ENCODE measurements at places on chromosomes 2 and 18.

DNA sequence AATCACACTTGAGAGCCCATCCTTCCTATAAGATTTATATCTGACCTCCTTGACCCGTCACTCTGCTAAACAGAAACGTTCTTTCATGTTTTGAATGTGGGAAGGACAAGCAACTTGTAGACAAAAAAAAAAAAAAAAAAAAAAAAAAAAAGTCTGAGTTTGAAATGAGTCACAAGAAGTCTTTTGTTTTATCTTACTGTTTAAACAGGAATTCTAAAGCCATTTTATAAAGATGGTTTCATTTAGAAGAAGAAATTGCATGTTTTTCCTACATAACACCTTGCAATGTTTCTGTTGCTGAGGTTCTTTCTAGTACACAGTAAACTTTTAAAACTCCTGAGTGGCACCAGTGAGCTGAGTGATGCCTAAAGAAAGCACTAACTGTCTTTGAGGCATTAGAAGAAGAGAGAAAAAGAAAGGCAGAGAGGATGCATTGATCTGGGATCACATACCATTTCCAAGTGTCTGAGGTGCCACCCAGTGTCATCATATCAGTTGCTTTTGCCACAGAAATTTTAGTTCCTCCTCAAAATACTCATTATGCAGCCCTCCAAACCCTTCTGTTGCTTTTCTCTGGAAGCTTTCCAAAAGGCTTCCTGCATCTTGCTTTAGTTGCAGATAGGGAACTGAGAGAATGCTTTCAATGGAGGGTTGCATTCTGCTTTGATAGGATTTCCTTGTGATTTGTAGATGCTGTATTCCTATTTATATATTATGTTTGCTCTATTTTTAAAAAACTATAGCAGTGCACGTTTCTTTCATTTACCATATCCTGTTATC is 69.1 kb downstream of the ACVR2A start:
- DNase-seq, result no peak

GRCh38 chr2:42367835-42368234 is 6.8 kb upstream of the COX7A2L start:
- no peak for DNase-seq

- DNase-seq, result no peak
These were observed 145.5 kb upstream of the OSR1 start for GRCh38 chr2:19503915-19504314.

DNA sequence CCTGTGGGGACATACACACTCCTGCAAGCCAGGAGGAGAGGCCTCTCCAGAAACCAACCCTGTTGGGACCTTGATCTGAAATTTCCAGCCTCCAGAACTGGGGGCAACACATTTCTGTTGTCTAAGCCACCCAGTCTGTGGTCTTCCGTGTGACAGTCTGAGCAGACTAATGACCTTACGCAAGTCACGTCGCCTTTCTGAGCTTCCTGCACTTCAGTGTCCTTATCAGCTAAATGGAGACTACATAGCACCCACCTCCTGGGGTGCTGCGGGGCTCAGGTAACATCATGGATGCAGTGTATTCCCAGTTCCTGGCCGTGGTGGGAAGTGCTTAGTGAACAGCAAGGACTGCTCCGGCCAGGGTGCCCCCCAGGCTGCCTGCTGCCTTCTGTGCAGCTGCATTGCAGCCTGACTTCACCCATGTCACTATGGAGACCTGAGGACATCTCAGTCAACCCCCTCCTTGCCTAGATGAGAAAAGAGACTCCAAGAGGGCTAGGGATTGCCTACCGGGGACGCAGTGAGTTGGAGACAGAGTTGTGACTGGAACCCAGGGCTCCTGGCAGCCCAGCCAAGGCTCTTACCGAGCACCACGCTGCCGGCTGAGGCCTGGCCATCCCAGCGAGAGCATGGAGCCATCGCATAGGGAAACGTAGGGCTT is 61.2 kb upstream of the FZD5 start:
- DNase-seq, result no peak

- no peak for DNase-seq
These were observed 131.2 kb downstream of the ASB1 start for GRCh38 chr2:238557936-238558335.

DNA sequence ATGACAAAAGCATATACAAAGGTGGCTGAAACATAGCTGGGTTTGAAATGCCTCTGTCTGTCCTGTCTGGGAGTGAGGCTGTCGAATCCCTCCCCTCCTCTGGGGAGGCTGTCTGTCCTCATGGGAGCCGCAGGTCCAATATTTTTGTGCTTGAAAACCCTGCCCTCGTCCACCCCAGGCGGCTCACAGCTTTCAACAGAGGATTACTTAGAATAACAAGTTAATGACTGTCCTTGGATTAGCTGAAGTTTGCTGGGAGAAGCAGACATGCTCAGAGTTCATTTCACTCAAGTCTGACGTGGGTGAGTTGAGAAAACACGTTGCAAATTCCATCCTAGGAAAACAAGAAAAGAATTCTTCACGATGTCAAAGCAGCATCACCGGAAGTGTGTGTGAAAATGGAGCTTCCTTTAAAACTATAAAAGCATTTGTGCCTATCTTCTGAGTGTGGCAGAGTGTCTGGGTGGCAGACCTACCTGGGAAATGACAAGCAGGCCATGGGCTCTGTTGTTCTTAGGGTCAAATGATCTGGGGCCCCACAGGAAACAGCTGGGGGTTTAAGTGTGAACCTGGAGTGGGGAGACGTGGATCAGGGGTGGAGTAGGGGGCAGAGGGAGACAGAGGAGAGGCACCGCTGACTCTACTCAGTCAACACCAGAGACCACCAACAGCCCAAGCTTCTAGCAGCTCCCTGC is 77.1 kb downstream of the DDX1 start:
- no peak for DNase-seq

DNA sequence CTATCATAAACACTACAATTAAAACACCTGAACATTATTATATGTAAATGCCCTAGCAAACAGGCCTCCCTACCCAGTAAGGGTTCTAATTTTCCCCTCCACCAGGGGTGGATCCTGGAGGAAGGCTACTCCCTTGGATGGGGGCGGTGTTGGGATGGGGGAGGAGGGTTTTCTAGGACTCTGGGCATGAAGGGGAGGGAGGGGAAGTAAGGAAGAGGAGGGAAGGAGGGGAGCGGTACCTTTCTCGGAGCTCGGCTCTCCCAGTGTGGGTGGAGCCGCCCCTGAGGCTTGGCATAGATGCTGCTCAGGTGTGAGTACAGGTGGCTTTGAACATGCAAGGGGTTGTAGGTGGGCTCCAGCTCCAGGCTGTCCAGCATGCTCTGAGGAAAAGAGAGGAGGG is 5.4 kb downstream of the DOK1 start:
- DNase-seq, result no peak

DNA sequence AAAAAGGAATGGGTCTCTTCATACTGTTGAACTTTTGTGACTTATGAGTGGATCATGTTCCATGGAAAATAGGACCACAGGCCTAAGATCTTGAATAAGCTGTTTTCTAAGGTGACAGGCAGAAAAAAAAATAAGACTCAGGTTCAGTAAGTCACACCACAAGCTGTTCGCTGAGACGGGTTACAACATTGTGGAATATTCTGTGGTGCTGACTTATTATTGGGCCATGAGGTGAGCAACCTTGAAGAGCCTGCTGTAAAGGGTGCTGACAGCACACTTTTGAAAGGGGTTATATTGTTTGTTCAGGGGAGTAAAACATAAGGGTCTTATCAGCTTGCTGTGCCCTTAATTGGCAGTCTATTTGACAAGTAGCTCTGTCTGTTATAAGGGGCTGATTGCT is 439.8 kb upstream of the SLC14A2 start:
- no peak for DNase-seq

DNA sequence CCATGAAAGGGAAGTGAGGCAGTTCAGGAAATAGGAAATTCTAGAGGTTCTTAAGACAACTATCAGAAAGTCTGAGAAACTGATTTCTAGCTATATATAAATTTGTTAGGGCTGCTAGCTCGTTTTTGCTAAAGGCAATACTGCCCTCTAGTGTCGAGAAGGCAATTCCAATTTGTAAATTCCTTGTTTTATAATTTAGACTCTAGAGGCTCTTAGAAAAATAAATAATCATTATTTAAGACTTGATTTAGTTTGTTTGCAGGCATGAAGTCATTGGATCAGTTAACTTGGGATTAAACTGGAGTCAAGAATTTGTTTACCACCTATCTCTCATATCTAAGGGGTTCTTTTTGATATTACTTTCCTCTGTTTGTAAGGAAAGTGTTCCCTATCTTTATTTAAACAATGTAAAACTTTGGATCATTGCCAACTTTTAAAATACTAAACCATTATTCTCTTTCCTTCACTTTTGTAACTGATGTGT is 66.2 kb downstream of the ACVR2A start:
- no peak for DNase-seq

- no peak for DNase-seq
These were observed 33.8 kb downstream of the UBXN4 start for GRCh38 chr2:135775420-135775819.

DNA sequence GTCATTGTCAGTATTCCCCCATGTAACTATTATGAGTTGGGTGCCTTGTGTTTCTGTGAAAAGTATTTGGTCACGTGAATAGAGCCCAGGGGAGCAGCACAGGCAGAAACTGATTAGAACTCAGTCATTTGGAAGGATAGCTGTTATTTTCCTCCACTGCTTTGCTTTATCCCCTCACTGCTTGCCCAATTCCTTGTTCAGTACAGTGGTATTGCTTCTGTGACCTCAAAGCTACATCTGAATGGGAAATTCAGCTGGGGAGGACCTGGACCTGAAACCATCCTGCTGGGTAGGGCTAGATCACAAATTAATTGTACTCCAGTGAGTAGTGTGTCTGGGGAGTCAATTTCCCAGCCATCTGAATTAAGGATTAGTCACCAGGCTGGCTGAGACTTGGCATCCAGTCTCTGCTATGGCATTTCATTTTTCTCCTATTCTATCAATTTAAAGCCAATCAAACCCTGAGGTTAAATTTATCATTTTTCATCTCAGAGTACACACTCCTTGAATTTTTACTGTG is 1231.6 kb upstream of the GYPC start:
- DNase-seq, result no peak

GRCh38 chr2:238631491-238632180 is 204.9 kb downstream of the ASB1 start:
- DNase-seq, result no peak

DNA sequence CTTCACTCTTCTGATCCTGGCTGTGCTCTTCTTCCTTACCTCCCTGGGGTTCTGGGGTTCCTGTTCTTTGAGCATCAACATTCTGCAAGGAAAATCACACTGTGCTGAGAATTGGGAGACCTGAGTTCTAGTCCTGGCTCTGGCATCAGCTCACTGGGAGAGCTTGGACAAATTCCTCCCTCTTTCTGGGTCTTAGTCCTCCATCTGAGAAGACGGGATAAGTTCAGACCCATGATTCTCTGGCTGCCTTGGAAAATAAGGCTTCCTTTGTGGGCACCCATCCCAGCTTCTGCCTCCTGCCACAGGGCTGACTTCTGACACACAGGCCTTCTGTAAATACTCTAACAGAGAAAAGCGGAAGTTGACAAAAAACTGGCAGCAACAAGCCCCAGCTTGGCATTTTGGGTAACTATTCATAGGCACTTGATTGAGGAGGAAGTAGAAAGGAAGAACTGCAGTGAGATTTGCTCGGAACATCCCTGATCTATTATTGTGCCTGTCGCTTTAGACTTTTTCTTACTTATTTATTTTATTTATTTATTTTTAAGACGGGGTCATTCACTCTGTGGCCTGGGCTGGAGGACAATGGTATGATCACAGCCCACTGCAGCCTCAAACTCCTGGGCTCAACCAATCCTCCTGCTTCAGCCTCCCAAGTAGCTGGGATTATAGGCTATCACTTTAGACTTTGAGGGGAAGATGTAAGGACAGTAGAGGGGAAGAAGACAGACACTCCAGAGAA is 7.9 kb downstream of the PCBP1 start:
- DNase-seq, result no peak

DNA sequence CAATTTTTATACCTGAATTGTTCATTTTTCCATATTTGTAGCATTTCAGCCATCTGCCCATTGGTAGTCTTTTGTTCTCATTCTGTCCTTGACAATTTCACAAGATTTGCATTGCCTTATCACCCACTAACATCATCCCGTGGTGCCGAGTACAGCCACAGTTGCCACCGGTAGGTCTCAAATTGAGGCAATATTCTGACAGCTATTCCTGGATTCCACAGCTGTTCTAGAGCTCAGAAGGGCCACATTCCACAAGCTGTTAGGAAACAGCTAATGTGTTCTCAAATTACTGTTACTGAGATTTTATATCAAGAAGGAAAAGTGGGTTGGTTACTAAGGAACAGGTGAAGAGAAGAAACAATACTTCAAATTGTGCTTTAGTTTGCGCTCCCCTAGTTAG is 178.8 kb downstream of the RPRM start:
- DNase-seq, result no peak

DNA sequence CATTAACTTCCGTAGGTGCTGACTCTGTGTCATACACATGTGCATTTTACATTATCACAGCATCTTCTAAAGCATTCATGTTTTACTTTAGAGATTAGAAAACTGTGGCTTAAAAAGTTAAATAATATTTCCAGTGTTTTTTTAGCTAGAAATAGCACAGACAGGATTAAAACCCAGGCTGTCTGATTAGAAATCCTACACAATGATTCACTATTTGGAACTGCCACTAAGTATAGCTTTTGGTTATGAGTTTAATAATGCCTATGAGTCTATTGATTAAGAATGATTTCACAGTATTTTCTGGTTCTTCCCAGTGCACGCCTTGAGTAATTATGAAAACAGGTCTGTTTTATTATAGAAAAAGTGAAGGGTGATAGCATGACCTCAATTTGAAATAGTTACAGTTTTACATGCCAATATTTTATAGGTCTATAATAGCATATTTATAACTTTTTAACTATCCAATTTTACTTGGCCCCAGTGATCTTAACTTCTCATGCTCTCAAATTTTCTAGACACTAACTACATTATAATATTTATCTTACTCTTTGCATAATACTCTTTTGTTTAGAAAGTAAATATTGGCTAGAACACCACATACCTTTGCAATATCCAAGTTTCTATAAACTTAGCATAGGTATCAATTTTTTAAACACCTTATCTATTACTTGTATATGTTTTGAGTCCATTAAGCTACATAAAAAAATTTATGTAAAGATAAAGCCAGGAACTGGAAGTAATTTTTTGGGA is 313.2 kb downstream of the RND3 start:
- DNase-seq, result no peak

DNA sequence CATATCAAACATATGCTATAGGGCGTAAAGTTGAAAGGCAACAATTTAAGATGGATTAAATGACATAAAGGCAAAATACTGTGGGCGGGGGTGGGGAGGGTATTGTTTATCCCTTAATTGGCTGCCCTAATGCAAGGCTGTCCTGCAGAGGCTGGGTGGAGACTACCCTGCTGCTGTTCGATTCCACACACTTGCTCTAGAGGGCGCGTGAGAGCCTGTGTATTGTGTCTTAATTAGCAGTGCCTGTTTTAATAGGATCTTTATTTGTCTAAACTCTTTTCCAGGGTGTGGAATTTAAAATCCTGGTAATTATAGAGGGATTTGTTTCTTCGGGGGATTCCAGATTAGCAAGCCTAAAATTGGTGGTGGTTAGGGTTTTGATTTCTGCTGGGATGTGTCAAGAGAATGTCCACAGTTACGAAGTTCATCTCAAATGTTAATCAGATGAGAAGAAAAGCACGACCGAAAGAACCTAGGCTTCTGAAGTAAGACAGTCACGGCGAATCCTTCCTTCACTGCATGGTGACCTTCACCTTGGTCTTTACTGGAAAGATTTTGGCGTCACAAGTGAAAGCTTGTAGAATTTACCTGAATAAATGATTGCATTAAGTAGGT is 103.5 kb upstream of the MAP3K20 start:
- DNase-seq, result no peak

Measured in RWPE2 (cell line).